Heart left ventricle (tissue), 16 donors: ENCODE measurements at places on chromosomes 1 and 21. TPM values are rescaled to one million over a fixed set of nuclear protein-coding genes. Genes with fewer than 3 reads are reported as not detected.

ATP1A2 gene
- polyA plus RNA-seq, result 79.3 TPM

KIF17 gene
- 3.4 TPM for polyA plus RNA-seq

C1QC gene
- polyA plus RNA-seq, result 13.9 TPM

BCAR3 gene
- polyA plus RNA-seq, result 6.4 TPM

PRKAA2 gene
- 24.8 TPM for polyA plus RNA-seq

EFNA3 gene
- polyA plus RNA-seq, result 1.9 TPM

PCP4L1 gene
- polyA plus RNA-seq, result 0.42 TPM

TRPM2 gene
- polyA plus RNA-seq, result 1.2 TPM

UBQLN4 gene
- 15.1 TPM for polyA plus RNA-seq

AKIRIN1 gene
- polyA plus RNA-seq, result 49.0 TPM

SMIM1 gene
- polyA plus RNA-seq, result 51.2 TPM

DIO1 gene
- not detected for polyA plus RNA-seq

CA14 gene
- 22.2 TPM for polyA plus RNA-seq

RHBG gene
- polyA plus RNA-seq, result not detected

CD1D gene
- polyA plus RNA-seq, result 2.0 TPM

ANGPTL3 gene
- polyA plus RNA-seq, result not detected

PLA2G5 gene
- polyA plus RNA-seq, result 25.6 TPM

CFAP74 gene
- not detected for polyA plus RNA-seq

KIF21B gene
- polyA plus RNA-seq, result 0.30 TPM

PALMD gene
- polyA plus RNA-seq, result 134 TPM

DCST1 gene
- not detected for polyA plus RNA-seq

WNT4 gene
- 0.07 TPM for polyA plus RNA-seq

HCRTR1 gene
- 0.50 TPM for polyA plus RNA-seq

ABL2 gene
- 6.6 TPM for polyA plus RNA-seq

GALNT2 gene
- polyA plus RNA-seq, result 10.1 TPM

PLXNA2 gene
- polyA plus RNA-seq, result 10.5 TPM

ADAM30 gene
- not detected for polyA plus RNA-seq

CATSPERE gene
- polyA plus RNA-seq, result 0.11 TPM

SNX7 gene
- polyA plus RNA-seq, result 3.9 TPM

FLG gene
- under 0.01 TPM for polyA plus RNA-seq

S100A14 gene
- 4.4 TPM for polyA plus RNA-seq

GJA8 gene
- not detected for polyA plus RNA-seq

PGLYRP3 gene
- not detected for polyA plus RNA-seq

GBP7 gene
- polyA plus RNA-seq, result not detected

FABP3 gene
- polyA plus RNA-seq, result 4,008 TPM

TRMT1L gene
- polyA plus RNA-seq, result 13.8 TPM

PIK3C2B gene
- polyA plus RNA-seq, result 9.2 TPM

IL22RA1 gene
- polyA plus RNA-seq, result 0.12 TPM

CRYAA gene
- not detected for polyA plus RNA-seq

PDZK1 gene
- 0.07 TPM for polyA plus RNA-seq

SLC44A5 gene
- 0.07 TPM for polyA plus RNA-seq
